ENCODE measurements at places on chromosomes 16 and 17.

DNA sequence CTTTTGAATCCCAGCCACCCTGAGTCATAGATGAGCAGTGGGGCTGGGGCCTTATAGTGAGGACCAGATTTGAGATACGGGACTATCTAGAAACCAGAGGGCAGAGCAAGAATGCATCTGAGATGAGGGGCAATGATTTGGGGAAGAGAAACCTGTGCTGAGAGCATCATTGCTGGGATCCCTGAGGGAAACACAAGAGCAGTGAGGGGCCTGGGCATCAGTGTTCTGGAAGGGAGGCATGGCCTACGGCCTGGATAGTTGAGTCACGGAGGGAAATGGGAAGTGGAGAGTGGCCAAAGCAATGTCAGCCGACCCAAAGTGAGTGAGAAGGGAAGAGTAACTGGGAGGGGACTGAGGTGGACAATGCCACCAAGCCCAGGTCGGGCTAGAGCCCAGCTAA, 5.2 kb downstream of the CAMTA2 start:
- DNase-seq, result no peak

- no peak for DNase-seq
These were observed 13.3 kb downstream of the UTS2R start for GRCh38 chr17:82384730-82385481.

GRCh38 chr17:31802502-31802901, 56.5 kb downstream of the COPRS start:
- peak; percentile 11 for DNase-seq

DNA sequence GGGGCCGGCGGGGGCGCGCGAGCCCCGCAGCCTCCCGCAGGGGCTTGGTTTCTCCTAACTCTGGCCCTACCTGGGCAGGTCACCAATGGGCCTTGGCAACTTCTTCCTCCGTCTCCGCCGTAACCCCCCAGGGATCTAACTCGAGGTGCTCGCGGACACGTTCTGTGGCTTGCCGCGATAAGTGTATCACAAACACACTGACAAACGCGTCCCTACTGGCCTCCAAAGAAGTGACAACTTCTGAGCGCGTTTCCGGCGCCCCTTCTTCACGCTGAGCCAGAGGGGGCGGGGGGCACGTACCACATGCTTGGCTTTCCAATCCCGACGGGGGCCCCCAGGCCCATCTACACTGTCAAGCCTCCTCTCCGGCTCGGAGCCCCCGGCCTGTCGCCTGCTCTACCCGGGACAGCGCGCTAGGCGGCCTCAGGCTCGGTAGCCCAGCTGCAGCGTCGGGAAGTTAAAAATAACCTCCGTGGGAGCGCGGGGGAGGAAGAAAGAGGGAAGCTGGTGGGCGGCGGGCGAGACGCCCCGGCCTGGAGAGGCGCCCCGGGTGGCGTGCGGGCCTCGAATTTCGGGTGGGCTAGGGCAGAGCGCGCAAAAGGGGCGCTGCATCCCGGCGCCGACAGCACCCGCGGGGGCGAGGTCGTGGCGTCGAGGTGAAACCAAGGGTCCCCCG, 725 bp upstream of the SPHK1 start:
- DNase-seq, result peak; percentile 63

DNA sequence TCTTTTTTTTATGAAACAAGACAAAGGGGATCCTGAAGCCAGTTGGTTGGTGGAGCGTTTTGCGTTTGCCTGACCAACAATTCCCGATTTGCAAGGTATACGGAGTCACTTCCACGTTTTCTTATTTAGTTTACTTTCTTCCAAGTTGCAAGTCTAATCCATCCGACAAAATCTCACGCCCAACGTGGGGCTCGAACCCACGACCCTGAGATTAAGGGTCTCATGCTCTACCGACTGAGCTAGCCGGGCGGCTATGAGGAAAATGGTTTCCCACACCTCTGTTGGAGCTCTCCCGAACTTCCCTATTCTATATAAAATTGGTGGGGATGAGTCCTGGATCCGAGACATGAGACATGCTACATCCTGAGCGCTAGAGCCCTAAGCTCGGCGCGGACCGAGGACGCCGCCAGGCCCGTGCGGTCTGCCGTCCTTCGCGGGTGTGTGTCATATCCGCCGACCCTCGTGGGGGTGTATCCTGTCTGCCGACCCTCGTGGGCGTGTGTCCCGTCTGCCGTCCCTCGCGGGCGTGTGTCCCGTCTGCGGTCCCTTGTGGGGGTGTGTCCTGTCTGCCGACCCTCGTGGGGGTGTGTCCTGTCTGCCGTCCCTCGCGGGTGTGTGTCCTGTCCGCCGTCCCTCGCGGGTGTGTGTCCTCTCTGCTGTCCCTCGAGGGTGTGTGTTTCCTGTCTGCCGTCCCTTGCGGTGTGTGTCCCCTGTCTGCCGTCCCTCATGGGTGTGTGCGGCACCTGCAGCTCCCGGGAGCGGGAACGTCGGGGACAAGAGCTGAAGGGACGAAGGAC, 22.6 kb downstream of the ZNF213 start:
- peak; percentile 90 for DNase-seq

DNA sequence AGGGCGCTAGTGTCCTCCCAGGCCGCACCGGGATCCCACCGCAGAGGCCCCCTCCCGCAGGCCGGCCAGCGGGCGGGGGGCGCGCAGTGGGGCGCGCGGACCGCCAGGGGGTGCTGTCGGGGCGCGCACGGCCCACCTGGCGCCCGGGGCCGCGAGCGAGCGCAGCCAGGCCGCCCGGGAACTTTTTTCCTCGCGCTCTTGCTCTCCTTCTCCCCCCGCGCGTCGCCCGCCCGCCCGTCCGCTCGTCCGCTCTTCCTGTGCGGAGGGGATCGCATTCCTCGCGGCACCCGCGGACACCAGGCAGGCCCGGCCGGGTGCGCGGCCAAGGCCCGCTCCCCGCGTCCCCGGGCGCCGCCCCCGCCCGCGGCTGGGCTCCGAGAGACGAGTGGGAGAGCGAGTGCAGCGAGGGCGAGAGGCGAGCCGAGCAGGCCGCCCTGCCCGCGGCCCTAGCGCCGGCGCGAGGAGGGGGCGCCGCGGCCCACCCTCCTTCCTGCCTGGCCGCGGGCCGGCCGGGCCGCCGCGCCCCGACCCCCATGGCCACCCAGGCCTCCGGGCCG, at the start of gene RAI1:
RAI1 (plus strand) TSS at position 272 of the 557 bp plus-strand sequence. CDS start 111,491 bp downstream, outside the sequence.
- DNase-seq, result peak; percentile 86

GRCh38 chr17:42403150-42403549, 14.9 kb upstream of the STAT3 start:
- DNase-seq, result no peak

DNA sequence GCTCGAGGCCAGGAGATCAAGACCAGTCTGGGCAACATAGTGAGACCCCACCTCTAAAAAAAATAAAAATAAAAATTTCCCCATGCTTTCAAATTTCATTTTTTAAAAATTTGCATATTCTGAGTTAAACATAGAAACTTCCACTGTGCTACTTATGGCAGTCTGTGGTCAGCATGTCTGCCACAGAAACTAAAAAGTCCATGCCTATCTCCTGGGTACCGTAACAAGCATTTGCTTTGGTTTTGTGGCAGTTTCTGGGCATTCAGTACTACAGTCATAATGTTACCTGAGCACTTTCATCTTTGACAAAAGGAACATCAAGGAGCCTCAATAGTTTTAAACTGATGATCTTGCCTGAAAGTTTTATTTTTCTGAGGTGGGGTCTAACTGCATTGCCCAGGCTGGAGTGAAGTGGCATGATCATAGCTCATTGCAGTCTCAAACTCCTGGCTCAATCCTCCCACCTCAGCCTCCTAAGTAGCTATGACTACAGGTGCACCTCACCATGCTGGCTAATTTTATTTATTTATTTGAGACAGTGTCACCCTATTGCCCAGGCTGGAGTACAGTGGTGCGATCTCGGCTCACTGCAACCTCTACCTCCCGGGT, 13.2 kb upstream of the ITGA2B start:
- no peak for DNase-seq

- no peak for DNase-seq
These were observed 118.5 kb downstream of the MAF start for GRCh38 chr16:79482011-79482410.

- DNase-seq, result no peak
These were observed 211.4 kb upstream of the ERCC4 start for GRCh38 chr16:13708347-13709120.

GRCh38 chr17:39781031-39781860, 43.5 kb downstream of the GRB7 start:
- peak; percentile 31 for DNase-seq

DNA sequence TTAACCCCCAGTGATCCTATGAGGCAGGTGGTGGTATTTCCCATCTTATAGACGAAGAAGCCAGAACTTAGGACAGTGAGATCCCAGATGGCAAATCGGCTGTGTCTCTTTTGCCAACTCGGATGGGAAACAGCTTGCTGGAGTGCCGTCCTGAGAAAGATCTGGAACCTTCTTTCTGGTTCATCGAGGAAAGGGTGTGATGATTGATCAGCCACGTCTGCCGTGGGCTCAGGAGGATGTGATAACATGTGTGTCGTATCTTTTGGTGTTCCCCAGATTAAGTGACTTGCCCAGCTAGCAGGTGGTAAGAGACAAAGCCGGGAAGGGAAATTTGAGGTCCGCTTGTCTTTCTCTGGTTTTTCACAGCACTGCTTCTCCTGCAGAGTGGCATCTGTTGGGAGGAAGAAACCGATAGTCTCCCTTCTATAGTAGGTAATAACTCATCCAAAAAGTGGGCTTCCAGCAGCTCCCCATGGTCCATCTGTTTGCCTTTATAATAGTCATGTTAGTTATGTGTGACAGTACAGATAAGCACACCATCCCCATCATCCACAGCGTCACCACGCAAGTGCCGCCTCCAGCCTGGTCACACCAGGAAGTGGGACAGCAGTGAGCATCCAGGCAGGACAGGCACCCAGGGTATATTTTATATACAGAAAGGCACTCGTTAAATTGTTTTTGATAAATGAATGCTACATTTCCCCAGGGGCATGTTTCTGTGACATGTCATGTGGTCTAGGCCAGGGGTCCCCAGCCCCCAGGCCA, 175.5 kb downstream of the KATNIP start:
- no peak for DNase-seq

GRCh38 chr16:49048557-49048956, 233.1 kb downstream of the CBLN1 start:
- DNase-seq, result peak; percentile 69

- no peak for DNase-seq
These were observed 15.0 kb upstream of the PEMT start for GRCh38 chr17:17606416-17607000.

DNA sequence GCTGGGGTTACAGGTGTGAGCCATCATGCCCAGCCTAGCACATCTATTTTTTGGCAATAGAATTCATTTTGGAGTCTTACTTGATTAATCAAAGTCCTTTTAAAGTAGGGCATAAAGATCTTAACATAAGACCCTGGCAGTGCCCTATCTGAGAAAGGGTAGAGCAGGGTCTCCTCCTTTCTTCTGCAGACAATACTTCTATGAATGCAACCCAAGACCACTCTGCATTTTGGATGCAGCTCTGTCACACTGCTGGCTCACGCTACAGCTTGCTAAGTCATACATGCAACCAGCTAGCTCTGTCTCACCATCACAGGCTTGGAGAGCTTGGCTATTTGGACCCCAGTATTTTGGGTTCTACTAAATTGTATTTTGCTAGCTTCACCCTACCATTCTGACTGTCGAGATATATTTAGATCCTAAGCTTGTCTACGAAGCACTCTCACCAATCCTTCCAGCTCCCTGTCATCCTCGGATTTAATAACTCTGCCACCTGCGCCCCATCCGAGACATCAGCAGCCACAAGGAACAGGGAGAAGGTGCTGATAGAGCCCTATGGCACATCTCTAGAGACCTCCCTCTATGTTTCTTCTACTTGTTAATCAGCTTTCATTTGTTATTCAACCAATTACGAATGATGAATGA, 45.1 kb downstream of the RBFOX3 start:
- no peak for DNase-seq
